ENCODE measurements at places on chromosomes 4 and X. TPM values are rescaled to one million over a fixed set of nuclear protein-coding genes. Genes with fewer than 3 reads are reported as not detected.

DNA sequence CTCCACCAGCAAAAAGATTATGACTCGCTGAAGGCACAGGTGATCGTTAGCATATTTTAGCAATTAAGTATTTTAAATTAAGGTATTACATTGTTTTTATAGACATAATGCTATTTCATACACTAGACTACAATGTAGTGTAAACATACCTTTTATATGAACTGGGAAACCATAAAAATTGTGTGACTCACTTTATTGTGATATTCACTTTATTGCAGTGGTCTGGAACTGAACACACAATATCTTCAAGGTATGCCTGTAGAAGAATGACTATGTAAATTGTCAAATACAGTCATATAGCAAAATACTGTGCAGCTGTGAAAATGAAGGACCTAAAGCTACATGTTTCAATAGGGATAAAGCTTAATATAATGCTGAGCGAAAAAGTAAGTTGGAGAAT lies 26.6 kb upstream of the MAML3 start:
- DNase-seq: no peak

GRCh38 chr4:6470502-6471306 lies 1.7 kb downstream of the PPP2R2C start:
- DNase-seq: peak; percentile 85

The MXRA5 gene
- total RNA-seq: 188 TPM

- DNase-seq: no peak
Observed at GRCh38 chrX:10979956-10980355, 131.2 kb upstream of the HCCS start.

DNA sequence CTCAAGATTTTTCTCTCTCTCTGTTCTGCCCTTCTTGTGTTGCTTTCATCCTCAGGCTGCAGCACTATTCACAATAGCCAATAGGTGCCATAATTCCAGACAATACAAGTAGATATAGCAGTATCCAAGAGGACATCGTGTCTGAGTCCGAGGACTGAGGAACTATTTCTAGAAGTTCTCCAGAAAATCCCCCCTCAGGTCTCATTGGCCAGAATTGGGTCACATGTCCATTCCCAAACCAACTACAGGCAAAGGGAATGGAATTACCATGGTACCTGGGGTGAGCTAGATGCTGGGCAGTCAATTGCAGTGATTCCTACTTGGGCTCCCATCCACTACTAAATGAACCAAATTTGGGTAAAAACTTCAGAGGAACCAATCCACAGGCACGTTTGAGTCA lies 301.9 kb upstream of the RASGEF1B start:
- no peak for DNase-seq

- no peak for DNase-seq
Observed at GRCh38 chr4:75495476-75495875, 18.7 kb downstream of the RCHY1 start.

DNA sequence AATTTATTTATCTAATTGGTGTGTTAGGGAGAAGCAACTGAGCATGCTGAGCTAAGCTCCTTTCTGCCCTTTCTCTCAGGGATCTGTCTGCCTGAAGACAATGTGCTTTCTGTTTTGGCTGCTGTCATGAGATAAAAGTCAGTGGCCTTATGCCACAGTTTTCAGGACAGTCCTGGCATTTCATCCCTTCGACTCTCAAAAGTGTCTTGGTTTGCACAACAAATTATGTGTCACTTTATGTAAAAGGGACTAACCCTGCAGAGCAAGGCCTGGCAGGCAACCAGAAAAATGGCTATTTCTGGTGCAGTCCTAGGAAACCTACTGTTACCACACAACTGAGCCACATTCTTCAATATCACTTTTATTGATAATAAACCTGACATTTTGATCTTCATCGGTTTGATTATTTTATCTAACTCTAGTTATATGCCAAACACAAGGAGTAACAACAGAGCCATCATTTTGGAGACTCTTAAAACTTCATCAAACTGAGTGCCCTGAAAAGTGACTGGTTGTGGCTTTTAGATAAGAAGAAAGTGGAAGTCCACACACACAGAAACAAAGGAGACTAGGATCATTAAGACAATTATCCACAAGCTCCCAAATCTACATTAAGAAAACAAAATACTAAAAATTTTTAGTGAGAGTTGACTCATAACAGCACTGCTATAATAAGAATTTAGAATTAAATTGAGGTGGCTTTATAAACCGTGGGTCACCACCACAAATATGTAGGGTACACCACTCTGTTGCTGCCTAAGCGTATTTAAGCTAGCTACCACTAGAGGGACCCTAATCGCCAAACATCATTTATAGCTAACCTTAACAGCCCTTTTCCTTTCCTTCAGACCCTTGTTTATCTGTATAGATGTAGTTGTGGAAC lies 95.9 kb upstream of the PTPN13 start:
- DNase-seq: no peak

DNA sequence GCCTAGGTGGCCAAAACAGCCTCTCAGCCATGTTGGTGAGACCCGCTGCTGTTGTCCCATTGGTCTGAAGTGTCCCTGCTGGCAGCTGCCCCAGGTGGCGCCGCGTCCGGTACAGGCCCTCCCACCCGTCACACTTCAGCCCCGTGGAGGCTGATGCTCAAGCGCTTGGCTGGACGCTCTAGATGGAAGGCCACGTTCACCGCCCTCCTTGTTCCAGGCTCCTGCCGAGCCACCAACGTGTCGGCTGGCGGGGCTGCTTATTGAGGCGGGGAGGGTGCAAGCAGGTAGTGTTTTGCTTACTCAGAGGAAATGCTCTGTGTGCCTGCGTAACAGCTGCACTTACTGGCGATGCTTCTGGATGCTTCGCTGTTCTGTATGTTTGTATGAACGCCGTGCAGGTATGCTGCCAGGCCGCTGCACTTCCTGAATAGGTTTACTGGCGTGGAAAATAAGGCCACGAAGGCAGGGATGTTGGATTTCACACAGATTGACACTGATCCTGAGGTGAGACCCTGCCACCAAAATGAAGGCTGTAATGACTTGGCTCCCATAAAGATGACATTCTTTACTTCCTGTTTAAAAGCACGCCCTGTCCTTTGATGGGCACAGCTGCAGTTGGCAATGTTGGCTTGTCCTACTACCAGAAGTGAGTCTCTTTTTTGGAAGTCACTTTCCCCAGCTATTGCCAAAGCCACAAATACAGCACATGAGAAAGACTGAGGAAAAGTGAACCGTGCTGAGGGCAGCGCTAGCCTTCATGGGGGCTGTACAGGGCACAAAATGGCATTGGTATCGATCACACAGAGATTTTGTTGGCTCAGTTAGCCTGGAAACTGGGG lies 21.0 kb upstream of the CLCN4 start:
- no peak for DNase-seq

GRCh38 chr4:82811838-82812341 lies 13.3 kb upstream of the SCD5 start:
- DNase-seq: no peak

- DNase-seq: peak; percentile 92
Observed at GRCh38 chr4:1347410-1347864, 429 bp downstream of the UVSSA start.

The ZNF732 gene
- total RNA-seq: 0.31 TPM

- no peak for DNase-seq
Observed at GRCh38 chr4:52576961-52577623, 82.0 kb downstream of the USP46 start.

DNA sequence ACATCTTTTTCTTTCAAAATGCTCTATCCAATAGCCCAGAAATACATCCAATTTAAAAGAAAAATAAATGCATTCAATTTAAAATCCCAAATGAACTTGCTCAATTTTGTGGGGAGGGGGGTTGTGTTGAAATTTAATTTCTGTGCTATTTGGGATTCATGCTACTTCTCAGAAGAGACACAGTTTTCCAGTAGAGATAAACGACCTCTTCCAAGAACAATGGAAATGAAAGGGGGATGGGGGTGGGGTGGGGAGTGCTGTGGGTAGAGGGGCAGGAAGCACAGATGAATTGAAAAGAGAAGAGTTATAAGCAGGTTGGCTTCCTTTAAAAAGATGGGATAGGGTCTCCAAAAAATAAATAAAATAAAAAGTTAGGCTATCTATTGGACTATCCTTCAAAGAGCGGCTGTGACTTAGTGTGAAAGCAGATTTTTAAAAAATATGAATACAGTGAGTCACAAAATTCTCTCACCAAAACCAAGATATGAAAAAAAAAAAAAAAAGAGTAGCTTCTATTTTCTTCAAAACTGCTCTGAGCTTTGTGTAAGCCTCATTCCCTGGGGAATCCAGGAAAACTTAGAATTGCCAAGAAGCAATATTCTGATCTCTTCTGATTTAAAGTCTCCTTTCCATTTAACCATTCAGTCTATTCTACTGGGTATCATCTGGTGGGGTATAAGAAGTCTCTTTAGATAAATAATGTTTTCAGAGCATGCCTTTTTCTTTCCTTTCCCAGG lies 324.3 kb downstream of the PTTG2 start:
- no peak for DNase-seq

The MAGEA2 gene
- total RNA-seq: not detected
